ENCODE measurements at places on chromosomes 13 and 19.

DNA sequence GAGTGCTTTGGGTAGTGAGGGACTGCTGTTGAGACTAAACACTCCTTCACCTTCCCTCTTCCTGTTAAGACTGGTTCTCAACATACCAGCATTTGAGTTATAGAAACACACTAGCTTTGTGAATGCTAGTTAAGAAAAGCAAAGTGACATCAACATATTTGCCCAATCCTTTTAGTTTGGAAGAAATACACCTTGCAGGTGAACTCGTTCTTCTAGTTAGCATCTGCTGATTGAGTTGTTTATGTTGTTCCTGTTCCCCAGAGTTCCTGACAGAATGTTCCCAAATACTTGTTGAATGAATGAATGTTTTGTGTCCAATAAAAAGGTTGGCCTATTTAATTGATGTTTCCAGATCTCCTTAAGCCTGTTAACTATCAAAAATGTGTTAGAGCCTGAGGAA is 7.1 kb downstream of the LMO7 start:
- no peak for DNase-seq

DNA sequence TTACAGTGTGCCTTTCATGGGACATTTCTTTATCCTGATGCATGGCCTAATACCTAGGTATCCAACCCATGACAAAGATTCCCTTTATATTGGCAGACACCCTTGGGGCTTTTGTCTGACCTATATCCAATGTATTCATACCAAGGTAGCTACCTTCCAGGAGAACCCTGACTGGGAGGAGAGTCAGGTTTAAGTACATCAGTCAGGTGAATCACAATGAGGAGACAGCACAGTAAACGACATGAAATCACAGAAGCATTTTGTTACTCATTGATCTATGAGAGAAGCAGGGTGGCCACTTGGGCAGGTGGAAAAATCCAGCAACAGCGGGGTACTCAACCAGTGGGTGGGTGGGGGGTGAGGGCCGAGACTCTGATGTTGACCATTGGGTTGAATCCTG is 527.4 kb upstream of the ATXN8OS start:
- DNase-seq: no peak

- no peak for DNase-seq
Observed at GRCh38 chr19:17795495-17795856, 538 bp downstream of the B3GNT3 start.

- DNase-seq: no peak
Observed at GRCh38 chr13:26596458-26596857, 39.0 kb downstream of the WASF3 start.

DNA sequence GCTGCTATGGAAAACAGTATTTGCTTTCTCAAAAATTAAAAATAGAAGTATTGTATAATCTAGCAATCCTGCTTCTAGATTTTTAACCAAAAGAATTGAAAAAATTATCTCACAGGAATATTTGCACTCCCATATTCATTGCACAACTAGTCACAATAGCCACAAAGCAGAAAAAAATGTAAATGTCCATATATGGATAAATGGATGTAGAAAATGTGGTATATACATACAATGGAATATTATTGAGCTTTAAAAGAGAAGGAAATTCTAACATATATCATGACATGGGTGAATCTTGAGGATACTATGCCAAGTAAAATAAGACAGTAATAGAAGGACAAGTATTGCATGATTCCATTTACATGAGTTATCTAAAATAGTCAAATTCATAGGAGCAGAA is 2753.0 kb downstream of the PCDH9 start:
- no peak for DNase-seq

DNA sequence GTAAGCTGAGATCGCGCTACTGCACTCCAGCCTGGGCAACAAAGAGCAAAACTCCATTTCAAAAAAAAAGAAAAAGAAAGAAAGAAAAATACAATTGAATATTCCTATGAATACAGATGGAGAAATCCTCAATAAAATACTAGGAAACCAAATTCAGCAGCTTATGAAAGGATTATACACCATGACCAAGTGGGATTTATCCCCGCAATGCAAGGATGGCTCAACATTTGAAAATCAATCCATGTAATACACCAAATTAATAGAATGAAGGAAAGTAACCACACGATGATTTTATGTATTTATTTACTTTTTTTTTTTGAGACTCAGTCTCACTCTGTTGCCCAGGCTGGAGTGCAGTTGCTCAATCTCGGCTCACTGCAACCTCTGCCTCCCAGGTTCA is 19.5 kb upstream of the TM6SF2 start:
- no peak for DNase-seq

DNA sequence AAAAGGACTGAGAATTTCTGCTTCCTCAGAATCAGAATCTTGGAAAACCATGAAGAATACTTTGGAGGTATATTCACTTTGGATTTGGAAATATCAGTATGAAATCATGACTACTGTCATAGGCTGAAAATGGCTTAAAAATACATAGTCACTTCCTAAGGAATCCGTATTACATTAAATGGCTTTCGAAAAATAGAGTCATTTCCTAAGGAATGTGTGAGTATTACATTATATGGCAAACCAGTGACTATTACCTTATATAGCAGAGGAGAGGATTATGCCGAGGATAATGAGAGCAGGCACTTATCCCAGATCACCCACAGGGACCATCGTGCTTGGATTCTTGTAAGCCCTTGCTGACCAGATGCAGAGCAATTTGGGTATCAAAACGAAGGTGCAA is 1471.8 kb downstream of the EFNB2 start:
- no peak for DNase-seq

DNA sequence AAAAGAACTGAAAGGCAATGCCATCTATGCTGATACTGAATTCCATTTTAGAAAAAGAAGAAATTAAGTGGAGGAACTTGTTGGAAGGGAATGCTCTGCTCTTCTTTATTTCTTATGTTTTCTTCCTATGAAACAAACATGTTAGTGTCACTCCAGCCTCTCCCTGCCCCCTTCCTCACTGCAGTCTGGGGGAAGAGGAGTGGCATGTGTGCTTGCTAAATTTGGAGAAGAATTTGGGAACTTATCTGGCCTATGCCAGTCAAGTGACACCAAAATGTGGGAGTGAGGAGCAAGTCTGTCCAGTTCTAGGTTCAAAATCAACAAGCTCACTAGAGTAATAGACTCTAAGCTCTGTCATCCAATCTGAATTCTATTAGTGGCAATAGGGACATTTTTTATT is 214.6 kb downstream of the RBM26 start:
- DNase-seq: no peak

DNA sequence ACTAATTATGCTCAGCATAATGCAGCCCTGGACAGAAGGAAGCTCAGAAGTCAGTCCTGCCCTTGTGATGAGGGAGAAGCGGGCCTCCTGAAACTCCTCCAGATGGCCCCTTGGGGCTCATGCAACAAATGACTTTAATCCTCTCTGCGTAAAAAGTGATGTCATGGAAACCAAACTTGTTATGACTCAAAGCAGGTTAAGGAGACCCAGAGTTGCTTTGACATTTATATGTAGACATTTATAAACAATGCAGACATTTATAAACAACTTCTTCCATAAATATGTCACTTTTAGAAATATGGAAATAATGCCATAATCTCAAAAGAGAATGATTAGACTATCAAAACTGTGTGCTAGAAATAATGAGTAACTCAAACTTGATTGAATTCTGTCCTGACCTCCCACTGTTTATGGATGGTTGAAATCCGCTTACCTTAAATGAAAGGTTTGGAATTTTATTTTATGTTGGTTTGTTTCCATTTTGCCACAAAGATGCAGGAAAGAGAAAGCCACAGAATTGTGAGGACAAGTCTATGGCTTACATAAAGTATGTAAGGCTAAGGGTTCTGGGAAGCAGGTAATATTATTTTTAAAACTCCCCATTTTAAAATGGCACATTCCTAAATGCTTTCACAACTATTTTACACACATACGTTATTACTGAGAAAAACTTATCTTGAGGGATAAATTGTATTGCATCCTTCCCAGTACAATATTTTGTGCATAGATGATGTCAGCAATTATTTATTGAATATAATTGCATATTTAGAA is 73.7 kb downstream of the CYSLTR2 start:
- no peak for DNase-seq

DNA sequence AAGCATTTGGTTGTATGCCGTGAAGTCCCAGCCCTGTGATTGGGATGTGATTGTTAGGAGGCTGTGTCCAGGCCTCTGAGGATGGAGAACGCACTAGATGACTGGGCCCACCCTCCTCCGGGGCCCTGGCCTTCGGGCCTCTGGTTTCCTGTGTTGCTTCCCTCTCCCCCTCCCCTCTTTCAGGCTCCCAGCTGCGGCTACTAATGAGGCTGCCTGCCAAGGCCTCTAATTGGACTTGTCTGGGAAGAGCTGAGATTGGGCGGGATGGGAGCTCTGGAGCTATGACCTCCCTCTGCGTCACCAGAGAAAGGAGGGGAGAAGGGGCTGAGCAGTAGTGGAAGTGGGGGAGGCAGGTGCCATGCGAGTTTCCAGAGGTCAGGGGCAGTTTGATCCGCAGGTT is 9.9 kb downstream of the PTH2 start:
- DNase-seq: no peak

DNA sequence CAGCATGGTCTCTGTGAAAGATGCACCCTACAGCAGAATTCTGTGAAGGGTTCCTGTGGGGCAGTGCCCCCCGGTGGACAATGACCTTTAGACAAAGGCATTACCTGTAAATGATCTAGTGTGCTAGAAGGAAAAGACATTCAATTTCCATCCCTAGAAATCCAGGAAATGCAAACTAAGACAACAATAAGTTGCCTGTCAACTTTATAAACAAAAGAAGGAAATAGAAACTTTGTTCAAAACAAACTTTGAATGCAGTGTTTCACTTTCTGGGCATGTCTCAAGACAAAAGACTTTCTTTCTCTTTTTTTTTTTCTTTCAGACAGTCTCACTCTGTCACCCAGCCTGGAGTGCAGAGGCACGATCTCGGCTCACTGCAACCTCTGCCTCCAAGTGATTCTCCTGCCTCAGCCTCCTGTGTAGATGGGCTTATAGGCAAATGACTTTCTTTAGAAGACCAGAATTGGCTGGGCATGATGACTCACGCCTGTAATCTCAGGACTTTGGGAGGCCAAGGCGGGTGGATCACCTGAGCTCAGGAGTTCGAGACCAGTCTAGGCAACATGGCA is 15.5 kb downstream of the TEX101 start:
- no peak for DNase-seq

DNA sequence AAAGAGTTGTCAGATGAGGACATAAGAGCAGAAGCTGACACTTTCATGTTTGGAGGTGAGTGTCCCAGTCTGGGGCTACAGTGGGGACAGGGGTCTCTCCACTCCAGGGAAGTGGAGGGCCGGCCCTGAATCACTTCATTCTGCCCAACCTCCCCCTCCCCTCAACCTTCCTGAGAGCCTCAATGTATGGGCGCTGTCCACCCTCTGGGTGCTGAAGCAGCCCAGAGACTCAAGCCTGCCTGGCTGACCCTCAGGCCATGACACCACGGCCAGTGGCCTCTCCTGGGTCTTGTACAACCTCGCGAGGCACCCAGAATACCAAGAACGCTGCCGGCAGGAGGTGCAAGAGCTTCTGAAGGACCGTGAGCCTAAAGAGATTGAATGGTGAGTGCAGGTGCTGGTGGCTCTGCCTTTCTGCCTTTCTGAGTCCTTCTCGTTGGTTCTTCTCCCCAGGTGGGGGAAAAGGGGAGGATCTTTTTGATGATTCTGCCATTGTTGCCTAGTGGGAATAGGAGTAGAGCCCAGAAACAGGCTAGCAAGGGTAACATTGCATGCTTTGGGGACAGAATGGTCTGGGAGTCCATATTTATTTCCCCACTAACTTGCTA is 8.8 kb downstream of the CYP4F8 start:
- no peak for DNase-seq

DNA sequence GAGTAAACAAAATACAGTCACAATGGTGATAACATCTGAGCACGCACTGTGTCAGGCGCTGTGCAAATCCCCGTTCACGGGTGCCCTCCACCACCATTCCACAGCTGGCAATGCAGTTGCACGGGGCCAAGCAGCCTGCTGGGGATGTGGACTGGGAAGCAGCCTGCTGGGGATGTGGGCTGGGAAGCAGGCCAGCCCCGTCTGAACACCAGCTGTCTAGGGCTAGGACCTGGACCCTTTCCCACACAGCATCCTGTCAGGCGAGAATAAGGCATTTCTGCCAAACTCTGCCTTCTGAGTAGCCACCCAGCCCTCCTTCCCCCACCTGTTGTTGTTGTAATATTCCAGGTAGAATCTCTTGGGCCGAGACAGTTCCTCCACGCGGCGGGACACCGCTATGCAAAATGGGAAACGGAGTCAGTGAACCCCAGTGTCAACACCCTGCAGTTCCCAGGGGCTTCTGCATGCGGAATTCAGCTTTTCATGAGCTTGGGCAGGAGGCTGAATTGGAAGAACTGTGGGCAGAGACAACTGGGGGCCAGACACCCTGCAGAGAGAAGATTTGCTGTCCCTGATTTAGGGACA is 27.8 kb upstream of the MIER2 start:
- no peak for DNase-seq

DNA sequence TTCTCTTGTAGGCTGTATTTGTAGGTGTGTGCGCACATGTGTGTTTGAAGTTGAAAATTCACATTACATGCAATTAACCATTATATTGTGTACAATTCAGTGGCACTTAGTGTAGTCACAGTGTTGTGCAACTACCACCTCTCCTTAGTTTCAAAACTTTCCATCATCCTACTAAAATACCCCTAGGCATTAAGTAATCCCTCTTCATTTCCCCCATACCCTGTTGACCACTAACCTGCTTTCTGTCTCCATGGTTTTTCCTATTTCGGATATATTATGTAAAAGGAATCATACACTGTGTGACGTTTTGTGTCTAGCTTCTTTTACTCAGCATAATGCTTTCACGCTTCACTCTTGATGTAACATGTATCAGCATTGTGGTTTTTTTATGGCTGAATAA is 16.1 kb downstream of the LSM14A start:
- DNase-seq: no peak

DNA sequence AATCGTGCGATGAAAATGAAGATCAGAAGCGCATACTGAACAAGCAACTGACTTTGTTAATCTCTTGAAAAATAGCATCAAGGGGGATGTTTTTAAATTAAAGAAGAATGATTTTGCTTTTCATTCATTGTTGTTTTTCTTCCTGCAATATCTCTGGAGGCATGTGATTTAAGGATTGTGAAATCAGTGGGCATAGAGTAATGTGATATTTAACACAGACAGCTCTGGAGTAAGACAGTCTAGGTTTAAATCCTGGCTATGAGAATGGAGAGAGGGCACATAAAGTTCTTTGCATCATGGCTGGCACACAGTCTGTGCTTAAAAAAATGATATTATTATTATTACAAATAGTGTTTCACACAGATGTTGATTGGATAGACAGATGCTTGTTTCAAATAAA is 243.1 kb upstream of the NBEA start:
- no peak for DNase-seq

DNA sequence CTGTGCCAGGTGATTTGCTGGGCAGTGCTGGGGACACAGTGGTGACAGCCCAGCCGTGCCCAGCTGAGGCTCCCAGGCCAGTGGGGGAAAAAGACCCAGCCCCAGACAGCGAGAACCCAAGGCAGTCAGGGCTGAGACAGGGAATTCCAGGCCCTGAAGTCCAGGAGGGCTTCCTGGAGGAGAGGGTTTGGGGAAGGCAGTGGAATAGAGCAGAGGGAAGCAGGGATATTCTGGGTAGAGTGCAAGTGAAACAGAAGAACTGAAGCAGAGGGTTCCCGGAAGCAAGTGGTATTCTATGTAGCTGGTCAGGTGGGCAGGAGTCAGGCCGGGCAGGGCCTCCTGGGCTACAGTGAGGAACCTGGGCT is 1.3 kb upstream of the CEACAM16 start:
- DNase-seq: no peak
